Neural crest cell (in vitro differentiated cells): ENCODE measurements at places on chromosomes 3 and 15. TPM values are rescaled to one million over a fixed set of nuclear protein-coding genes. Genes with fewer than 3 reads are reported as not detected.

DNA sequence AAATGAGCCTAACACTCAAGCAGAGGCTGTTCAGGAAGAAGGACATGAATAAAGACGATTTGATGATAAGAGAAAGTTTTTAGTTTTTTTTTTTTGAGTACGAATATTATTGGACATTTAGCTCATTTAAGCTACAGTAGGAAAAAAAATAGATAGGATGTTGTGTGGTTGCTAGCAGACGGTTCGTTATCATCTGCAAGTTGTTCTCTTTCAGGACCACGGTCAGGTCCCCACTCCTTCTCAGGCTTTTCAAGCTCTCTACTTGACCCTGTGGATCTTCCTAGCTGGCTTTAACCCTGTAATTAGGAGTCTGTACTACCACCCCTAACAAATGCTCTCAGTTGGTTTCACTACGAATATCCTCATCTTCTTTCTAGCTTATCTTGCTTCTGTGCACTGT is 1.1 kb downstream of the KCNH8 start:
- peak; percentile 47 for DNase-seq

DNA sequence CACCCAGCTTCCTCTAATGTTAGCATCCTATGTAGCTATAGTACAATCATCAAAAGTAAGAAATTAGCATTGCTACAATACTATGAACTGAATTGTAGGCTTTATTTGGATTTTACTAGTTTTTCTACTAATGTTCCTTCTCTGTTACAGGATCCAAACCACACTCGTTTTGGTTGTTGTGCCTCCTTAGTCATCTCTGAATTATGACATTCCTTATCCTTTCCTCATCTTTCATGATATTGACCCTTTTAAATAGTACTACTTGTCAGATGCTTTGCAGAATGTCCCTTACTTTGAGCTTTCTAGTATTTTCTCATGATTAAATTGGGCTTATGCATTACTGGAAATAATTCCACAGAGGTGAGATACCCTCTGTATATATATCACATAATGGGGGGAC is 265.4 kb downstream of the VPS13C start:
- no peak for DNase-seq

DNA sequence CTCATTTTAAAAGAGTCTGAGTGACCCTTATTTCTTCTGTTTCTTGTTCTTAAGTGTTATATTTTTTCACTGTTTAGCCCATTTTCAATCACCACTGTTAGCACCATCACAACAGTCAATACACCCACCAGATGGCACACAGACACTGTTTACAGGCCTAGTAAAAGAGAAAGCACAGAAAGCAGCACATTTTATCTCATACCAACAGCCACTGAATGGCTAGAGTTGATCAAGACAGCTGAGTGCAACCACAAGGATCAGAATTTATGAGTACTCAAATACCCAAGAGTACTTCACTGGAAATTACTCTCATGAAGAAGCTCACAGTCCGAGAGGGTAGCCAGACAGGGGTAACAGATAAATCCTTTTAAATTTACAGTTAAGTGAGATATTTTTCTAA is 127.0 kb downstream of the TFDP2 start:
- DNase-seq = no peak

GRCh38 chr3:18723206-18723810 is 298.2 kb upstream of the SATB1 start:
- DNase-seq = no peak

GRCh38 chr3:189334064-189334920 is 162.5 kb downstream of the TPRG1 start:
- DNase-seq = no peak

- DNase-seq = no peak
Observed at GRCh38 chr3:124621498-124621897, 108.8 kb upstream of the UMPS start.

GRCh38 chr15:40960151-40960885 is 7.0 kb downstream of the CHAC1 start:
- no peak for DNase-seq

GRCh38 chr15:47844437-47844836 is 127.1 kb downstream of the SEMA6D start:
- no peak for DNase-seq

GRCh38 chr3:193968380-193968974 is 167.5 kb upstream of the HES1 start:
- no peak for DNase-seq

The USP13 gene
- total RNA-seq = 25.2 and 26.7 TPM in 2 replicates

The CMTM7 gene
- total RNA-seq = 37.4 and 38.0 TPM in 2 replicates

The IL17RE gene
- total RNA-seq = 1.4 and 1.7 TPM in 2 replicates
